ENCODE measurements at places on chromosomes 12 and 14.
A peak's percentile ranks its signal among the peaks of the same experiment; 100 is the strongest.

- DNase-seq, result no peak
Measured at GRCh38 chr12:132286912-132287311, 42.5 kb downstream of the GALNT9 start.

DNA sequence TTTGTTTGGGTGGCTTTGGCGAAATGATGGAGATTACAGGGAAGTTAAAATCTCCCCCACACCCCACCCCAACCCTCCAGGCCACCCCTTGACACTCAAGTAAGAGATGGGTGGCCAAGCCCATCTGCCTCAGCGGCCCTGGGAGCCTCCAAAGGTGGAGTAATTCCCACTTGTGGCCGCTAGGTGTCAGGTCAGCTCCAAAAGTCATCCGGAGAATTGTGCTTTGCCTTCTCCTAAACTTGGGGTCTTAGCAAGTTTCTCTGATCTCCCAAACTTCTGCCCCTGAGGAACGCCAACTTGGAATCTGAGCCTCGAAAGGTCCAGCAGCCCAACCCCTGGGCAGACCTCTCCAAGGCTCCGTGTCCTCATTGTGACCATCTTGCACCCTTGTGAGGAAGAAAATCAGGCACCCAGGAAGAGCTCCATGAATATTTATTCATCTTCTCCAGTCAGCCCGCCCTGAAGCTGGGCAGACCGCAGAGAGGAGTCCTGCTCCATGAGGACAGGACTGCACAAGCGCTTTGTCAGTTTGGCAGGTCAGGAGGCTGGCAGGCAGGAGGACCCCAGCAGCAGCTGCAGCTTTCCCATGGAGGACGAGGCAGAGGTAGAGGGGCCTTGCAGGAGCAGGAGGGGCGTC is 46.7 kb downstream of the LRRC74A start:
- DNase-seq, result peak; percentile 23

GRCh38 chr14:85214471-85214870 is 315.5 kb upstream of the FLRT2 start:
- no peak for DNase-seq

DNA sequence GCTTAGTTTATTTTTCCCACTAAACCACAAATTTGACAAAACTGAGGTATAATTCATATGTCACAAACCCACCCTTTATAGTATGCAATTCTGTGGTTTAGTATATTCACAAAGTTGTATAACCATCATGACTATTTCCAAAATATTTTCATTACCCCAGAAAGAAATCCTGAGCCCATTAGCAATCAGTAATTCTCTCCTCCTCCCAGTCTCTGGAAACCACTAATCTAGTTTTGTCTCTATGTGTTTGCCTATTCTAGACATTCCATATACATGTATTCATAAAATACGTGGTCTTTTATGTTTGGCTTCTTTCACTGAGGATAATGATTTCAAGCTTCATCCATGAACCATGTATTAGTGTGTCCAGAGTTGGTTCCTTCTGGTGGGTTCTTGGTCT is 267.6 kb downstream of the AEBP2 start:
- DNase-seq, result no peak

DNA sequence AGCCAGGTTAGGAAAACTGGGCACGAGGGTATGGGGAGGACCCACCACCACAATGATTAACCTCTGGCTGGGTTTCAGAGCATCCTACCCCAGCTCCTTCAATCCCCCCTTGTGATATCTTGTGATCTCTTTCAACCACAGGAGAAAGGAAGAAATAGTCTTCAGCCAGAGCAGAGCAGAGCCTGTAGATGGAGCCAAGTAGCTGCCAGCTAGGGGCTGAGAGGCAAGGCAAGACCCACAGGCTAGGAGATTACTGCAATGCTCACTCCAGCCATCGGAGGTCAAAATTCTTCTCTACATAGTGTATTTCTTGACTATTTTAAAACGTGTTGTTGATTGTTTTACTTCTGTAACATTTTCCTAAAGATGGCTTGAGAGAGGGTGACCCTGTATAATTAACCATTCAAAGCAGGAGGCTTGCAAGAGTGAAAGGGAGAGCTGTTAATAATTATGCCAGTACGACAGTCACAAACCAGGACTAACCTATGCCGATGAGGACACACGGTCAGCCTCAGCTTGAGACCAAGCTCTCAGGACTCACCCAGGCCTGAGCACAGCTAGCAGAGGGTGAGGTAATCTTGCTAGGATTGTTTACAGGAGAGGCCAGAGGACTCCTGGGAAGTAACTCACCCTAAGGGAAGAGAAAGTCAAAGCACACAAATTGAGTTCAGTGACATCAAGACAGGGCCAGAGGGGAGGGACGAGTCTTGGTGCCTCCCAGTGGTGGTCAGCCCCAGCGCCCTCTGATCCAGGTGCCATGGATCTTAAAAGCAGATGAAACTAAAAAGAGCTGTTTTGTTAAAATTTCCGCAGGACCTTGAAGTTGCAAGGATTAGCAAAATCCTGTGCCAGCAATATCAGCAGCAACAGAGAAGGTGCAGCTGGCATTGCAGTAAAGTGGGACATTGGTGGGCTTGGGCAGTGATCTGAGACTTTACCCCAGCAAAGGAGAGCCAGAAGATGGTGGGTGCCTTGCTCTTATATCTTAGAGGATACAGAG is 29.8 kb upstream of the CDKN3 start:
- no peak for DNase-seq

GRCh38 chr14:92513204-92513965 is at the start of gene RIN3:
Gene RIN3, plus strand, starts transcription at chr14:92513781. Its CDS starts 152 bp downstream, at chr14:92513933.
- no peak for DNase-seq

- no peak for DNase-seq
Measured at GRCh38 chr14:67482231-67483164, 6.0 kb downstream of the TMEM229B start.

DNA sequence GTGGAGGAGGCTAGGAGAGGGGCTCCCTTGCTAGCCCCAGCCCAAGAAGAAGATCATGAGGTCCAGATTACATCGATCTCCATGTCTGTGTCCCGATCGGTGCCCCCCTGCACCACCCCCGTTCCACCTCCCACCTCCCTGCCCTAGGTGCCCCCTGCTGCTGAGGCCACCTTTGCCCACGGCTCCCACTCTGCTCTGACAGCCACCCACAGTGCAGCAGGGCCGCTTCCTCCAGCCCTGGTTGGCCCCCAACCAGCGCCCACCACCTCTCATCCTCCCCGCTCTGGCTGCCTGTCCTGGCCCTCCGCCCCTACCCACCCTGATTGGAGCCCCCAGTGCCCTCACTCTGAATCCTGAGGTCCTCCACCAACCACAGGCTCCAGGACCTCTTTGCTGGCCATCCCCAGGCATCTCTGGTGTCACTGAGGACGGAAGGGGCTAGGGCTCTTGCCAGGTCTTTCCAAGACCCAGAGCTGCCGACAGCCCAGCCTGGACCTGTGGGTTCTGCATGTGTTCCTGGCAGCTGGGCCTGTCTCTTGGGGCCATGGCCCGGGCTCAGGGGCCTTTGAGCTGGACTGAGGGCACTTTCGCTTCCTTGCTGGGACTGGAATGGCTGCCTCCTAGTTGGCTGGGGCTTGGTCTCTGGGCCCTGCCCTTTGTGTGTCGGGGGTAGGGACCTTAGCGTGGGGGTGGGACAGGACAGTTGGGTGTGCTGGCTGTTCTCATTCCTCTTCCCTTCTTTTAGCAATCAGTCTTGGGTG is 7.2 kb upstream of the PLXNC1 start:
- DNase-seq, result no peak

DNA sequence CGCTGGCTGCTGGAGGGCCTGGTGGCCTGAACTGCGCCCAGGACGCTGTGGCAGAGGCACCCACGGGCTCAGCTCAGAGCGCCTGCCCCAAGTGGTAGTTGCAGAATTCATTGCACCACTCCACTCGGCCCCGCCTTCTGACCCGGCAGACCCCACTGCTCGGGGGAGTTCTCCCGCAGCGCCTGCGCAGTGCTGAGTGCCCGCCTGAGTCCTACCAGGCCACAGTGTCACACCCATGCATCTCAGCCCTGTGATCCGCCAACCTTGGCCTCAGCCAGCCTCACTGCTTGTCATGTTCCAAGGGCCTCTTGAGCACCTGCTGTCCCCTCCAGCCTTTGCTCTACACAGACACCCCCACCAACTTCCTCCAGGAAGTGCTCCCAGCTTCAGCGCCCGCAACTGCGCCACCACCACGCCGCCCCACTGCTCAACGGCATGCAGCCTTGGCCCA is 12.2 kb downstream of the DEGS2 start:
- peak; percentile 38 for DNase-seq

DNA sequence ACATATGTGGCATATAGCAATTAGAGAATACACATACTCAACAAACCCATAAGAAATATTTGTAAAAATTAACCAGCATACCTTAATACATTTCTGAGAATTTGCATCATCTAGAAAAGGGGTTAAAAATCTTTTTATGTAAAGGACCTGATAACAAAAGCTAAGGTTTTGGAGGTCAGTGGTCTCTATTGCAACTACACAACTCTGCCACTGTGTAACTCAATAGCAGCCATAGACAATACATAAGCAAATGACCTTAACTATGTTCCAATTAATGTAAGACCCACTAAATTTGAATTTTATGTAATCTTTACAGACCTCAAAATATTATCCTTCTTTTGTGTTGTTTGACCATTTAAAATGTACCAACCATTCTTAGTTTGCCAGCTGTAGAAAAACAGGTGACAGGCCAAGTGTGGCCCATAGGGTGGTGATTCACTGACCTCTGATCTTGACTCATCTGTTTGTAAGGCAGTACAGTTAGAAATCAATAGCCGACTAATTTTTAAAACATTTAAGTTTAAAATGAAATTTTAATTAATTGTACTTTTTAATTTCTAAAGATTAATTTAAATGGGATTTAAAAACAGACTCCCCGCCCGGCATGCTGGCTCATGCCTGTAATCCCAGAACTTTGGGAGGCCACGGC is 7.4 kb upstream of the EPS8 start:
- no peak for DNase-seq

- DNase-seq, result no peak
Measured at GRCh38 chr14:77832297-77832696, 32.4 kb downstream of the ADCK1 start.

DNA sequence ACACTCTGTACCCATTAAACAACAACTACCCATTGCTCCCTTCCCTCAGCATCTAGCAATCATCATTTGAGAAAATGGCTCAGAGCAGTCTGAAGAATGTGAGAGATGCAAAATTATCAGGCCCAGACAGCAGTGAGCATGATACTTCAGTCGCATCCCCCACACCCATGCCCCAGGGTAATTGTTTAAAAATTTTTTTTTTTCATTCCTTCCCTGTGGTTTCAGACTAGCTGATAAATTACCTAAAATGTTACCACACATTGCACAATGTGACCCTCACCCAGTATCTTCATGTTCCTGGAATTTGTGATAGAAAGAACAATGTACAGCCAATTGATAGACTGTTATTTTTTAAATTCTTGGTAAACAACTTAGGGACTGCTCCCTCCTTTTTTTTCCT is 11.3 kb upstream of the USP15 start:
- no peak for DNase-seq
